ENCODE measurements at places on chromosomes 6 and 20. TPM values are rescaled to one million over a fixed set of nuclear protein-coding genes. Genes with fewer than 3 reads are reported as not detected.

- no peaks in the 10 kb centered on the region for H3K4me1 ChIP-seq
- H3K27me3 ChIP-seq: no peaks in the 10 kb centered on the region
- no peaks in the 10 kb centered on the region for H3K36me3 ChIP-seq
- no peak for DNase-seq
These were observed 107.9 kb upstream of the CARMIL1 start for GRCh38 chr6:25171301-25171700.

GRCh38 chr6:9437836-9438235 lies 977.0 kb downstream of the TFAP2A start:
- no peaks in the 10 kb centered on the region for H3K36me3 ChIP-seq
- H3K27me3 ChIP-seq: no peaks in the 10 kb centered on the region
- H3K4me3 ChIP-seq: no peak overlapping the region
- H3K4me1 ChIP-seq: no peaks in the 10 kb centered on the region

- H3K27me3 ChIP-seq: 0 out of 2 replicates have a peak, but pooled peaks cover 2% of the 10 kb centered on the region
- no peaks in the 10 kb centered on the region for H3K36me3 ChIP-seq
- no peak for DNase-seq
- H3K4me3 ChIP-seq: no peak overlapping the region
- no peak overlapping the region for H3K27ac ChIP-seq
These were observed 302.6 kb downstream of the CDH4 start for GRCh38 chr20:61554617-61555016.

GRCh38 chr20:15342991-15343523 lies 1005.6 kb upstream of the FLRT3 start:
- no peaks in the 10 kb centered on the region for H3K36me3 ChIP-seq
- H3K4me3 ChIP-seq: no peak overlapping the region
- no peak overlapping the region for H3K27ac ChIP-seq
- H3K4me1 ChIP-seq: no peaks in the 10 kb centered on the region

- H3K27ac ChIP-seq: no peak overlapping the region
- no peaks in the 10 kb centered on the region for H3K27me3 ChIP-seq
- no peak for DNase-seq
- no peak overlapping the region for H3K4me3 ChIP-seq
These were observed 92.0 kb upstream of the PRDM1 start for GRCh38 chr6:105994118-105994590.

DNA sequence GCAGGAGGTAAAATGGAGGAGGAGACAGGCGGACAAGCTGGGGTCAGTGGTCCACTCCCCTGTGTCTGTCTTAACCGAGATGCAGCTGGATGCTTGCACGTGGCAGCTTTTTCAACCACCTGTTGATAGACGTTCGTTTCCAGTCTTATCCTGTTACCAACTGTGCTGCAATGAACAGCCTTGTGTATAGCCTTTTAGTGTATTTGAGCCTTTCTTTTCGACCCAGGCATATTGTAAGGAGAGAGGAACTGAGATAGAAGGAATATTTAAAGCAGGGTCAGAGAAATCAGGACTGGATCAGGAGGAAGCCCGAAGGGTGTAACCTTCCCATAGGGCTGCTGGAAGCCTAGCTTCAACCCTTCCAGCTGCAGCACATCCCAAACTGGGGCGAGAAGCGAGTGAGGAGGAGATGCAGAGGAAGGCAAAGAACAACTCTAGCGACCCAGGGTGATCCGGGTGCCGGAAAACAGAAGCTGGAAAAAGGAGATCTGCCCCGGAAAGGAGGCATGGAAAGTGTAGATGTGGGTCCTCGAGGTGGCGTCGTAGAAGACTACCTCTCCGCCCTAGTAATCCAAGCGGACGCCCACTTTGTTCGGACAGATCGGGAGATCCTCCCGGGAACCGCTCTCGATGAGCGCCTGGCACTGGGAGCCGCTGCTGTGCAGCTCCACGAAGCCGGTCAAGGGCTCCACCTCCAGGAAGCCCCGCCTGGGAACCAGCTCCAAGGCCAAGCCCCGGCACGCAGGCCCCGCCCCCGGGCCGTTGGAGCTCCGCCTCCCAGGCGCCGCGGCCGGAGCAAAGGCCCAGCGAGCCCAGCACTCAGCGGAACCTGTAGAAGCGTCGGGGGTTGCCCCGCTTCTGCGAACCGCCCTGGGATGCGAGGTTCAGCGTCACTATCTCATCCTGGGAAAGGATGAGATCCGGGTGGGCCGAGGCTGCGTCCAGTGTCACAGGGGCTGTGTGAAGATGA lies 11.2 kb downstream of the TRIM31 start:
- no peaks in the 10 kb centered on the region for H3K36me3 ChIP-seq
- no peaks in the 10 kb centered on the region for H3K27me3 ChIP-seq
- peaks cover 37% of the 10 kb centered on the region for H3K4me1 ChIP-seq
- H3K27ac ChIP-seq: no peak overlapping the region
- DNase-seq: peak; percentile 82
- peak overlapping the region; percentile 53 for H3K4me3 ChIP-seq

DNA sequence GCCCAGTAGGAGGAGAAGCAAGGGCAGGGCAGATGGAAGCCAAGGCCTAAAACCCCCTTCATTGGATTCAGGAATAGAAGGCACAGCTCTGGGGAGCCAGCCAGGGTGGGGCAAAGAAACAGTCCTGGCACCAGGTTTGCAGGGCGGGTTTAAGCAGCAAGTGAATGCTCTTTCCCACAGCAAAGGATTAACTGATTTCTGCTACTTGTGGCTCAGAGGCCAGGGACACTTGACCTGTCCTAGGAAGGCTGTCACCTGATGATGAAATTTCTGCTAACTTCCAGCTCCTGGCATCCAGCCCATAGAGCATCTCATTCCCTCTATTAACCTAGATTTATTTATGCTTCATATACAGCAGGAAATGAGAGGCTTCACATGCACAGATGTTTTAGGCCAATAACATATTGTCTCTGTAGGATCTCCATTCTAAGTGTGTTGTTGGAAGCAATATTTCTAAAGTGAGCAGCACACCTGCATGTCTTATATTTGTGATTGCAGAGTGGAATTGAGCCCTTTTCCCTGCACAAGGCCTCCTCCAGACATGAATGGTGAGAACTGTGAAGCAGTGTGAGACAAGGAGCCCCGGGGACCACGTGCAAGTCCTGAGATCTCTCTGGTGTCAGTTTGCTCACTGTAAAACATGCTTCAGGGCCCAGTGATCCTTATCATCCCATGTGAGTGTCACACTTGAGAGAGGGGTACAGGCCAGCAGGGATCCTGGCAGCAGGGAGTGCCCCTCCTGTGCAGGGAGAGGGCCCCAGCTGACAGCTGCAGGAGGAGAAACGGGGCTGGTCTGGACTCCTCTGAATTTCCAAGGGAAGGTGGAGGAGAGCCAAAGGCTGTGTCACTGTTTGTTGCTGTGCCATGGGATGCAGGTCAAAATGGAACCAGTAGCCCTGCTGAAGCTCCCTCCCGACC lies 41.1 kb upstream of the CST5 start:
- H3K4me1 ChIP-seq: no peaks in the 10 kb centered on the region
- H3K27me3 ChIP-seq: no peaks in the 10 kb centered on the region
- no peak for DNase-seq
- H3K36me3 ChIP-seq: no peaks in the 10 kb centered on the region

GRCh38 chr20:58818586-58819285 lies 32.0 kb downstream of the GNAS-AS1 start:
- DNase-seq: no peak
- no peak overlapping the region for H3K27ac ChIP-seq
- H3K4me3 ChIP-seq: no peak overlapping the region
- no peaks in the 10 kb centered on the region for H3K36me3 ChIP-seq
- no peaks in the 10 kb centered on the region for H3K27me3 ChIP-seq

- H3K27me3 ChIP-seq: no peaks in the 10 kb centered on the region
- no peaks in the 10 kb centered on the region for H3K36me3 ChIP-seq
- H3K27ac ChIP-seq: no peak overlapping the region
These were observed 73.2 kb upstream of the CNKSR3 start for GRCh38 chr6:154583546-154584188.

- peaks cover 53% of the 10 kb centered on the region for H3K4me1 ChIP-seq
- DNase-seq: no peak
- H3K4me3 ChIP-seq: no peak overlapping the region
- H3K36me3 ChIP-seq: no peaks in the 10 kb centered on the region
These were observed 122.7 kb upstream of the RIPOR2 start for GRCh38 chr6:25058441-25058840.

DNA sequence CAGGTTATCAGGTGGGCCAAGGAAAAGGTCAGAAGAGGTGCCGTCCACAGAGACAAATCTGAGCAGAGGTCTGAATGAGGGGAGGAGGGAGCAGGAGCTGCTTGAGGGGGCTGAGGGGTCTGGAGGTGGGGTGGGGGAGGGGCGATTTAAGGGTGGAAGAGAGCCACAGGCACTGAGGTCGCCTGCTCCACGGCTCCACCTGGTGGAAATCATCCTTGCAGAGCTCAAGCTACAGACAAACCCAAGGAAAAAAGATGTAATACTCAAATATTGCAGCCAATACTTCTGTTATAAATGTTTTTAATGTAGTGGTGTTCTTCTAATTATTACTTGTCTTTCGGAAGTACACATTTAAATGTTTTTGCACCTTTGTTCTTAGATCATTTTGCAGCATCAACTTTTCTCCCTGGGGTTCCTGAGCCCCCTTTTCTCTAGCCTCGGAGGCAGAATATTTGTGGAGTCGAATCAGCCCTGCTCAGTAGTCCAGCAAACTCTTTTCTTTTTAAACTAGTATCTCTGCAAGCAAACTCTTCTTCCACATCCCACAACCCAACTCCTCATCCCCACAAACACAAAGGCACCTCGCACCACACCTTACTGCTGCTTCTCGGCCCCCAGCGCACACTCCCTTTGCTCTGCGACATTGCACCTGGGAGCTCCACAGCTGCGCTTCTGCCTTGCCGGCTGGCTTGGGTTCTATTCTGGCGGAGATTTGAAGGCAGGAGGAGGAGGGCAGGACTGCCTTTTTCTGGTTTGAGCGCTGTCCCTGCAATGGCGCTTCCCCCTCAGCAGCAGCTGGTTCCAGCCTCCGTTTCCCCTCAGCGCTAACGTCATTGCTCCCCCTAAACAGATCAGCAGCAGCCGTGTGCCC lies 51.0 kb upstream of the TFAP2A start:
- H3K4me3 ChIP-seq: no peak overlapping the region

- no peak overlapping the region for H3K4me3 ChIP-seq
- no peak overlapping the region for H3K27ac ChIP-seq
- H3K36me3 ChIP-seq: no peaks in the 10 kb centered on the region
- no peaks in the 10 kb centered on the region for H3K4me1 ChIP-seq
- no peaks in the 10 kb centered on the region for H3K27me3 ChIP-seq
These were observed 93.0 kb downstream of the TCP11 start for GRCh38 chr6:35048031-35048613.

- H3K36me3 ChIP-seq: no peaks in the 10 kb centered on the region
- H3K4me3 ChIP-seq: no peak overlapping the region
- H3K27ac ChIP-seq: no peak overlapping the region
- H3K27me3 ChIP-seq: no peaks in the 10 kb centered on the region
These were observed 10.1 kb downstream of the ANGPT4 start for GRCh38 chr20:906001-906520.

DNA sequence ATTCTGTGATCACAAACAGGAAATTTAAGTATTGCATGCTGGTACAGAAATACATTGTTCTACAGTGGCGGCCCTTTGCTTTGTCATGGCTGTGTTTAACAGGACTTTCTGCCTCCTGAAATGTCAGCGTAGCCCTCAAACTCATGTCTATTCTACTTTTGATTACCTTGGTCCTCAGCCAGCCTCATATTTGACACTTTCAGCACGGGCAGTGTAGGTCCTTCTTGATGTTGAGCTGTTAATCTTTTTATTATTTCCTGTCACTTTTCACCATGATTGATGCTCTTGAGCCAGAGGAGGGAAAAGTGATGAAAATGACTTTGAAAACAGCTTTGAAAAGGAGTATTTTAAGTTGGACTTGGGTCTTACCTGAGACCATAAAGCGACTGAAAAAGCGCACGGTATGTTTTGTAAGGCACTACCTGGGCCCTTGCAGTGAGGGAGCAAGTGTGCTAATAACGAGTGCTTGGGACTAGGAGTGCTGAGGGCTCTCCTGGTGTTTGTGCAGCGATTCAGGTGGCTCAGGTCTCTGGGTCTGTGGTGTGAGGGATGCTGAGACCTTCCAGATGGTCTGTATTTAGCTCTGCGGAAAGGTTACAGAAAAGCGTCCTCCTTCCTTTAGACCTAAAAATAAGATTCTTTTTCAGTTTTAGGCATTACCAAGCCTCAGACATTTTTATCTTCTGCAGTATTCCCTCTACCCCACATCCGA lies 45.2 kb upstream of the RREB1 start:
- H3K27ac ChIP-seq: no peak overlapping the region
- DNase-seq: no peak
- H3K27me3 ChIP-seq: no peaks in the 10 kb centered on the region
- no peaks in the 10 kb centered on the region for H3K36me3 ChIP-seq

GRCh38 chr6:1770435-1770843 lies 160.7 kb downstream of the FOXC1 start:
- no peak overlapping the region for H3K27ac ChIP-seq
- H3K4me1 ChIP-seq: no peaks in the 10 kb centered on the region
- no peak for DNase-seq
- no peaks in the 10 kb centered on the region for H3K36me3 ChIP-seq
- no peak overlapping the region for H3K4me3 ChIP-seq

- DNase-seq: no peak
- peaks cover 41% of the 10 kb centered on the region for H3K4me1 ChIP-seq
- H3K4me3 ChIP-seq: no peak overlapping the region
- no peak overlapping the region for H3K27ac ChIP-seq
- H3K27me3 ChIP-seq: no peaks in the 10 kb centered on the region
These were observed 69.6 kb upstream of the ARMC2 start for GRCh38 chr6:108778421-108779186.

DNA sequence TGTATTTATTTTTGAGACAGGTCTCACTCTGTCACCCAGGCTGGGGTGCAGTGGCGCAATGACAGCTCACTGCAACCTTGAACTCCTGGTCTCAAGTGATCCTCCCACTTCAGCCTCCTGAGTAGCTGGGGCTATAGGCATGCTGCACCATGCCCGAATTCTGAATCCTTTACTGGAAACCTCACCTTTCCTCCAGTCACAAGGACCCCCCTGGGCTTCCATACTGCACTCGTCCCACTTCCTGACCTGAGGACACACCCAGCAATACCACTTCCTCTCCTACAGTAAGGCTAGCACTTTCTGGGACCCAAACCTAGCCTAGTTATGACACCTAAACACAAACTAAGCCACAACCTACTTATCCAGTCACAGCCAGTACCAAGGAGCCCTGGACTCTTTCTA lies 68.2 kb downstream of the FAM217A start:
- H3K27me3 ChIP-seq: no peaks in the 10 kb centered on the region
- no peak overlapping the region for H3K27ac ChIP-seq
- no peak for DNase-seq

GRCh38 chr20:60334911-60335310 lies 376.7 kb downstream of the CDH26 start:
- H3K4me1 ChIP-seq: no peaks in the 10 kb centered on the region
- H3K27me3 ChIP-seq: no peaks in the 10 kb centered on the region
- H3K36me3 ChIP-seq: no peaks in the 10 kb centered on the region
- no peak for DNase-seq
- no peak overlapping the region for H3K4me3 ChIP-seq

Gene HTR1E
- not detected for total RNA-seq

Gene TMEM170B
- 2.4 TPM for total RNA-seq

Gene HMGCLL1
- total RNA-seq: not detected

Gene PLEKHG1
- total RNA-seq: 69.0 TPM

Gene CSNK2B
- 212 TPM for total RNA-seq

Gene PPP1R14C
- 0.32 TPM for total RNA-seq

Gene PROCR
- not detected for total RNA-seq

Gene HSPA1L
- total RNA-seq: 0.72 TPM

Gene PRPH2
- total RNA-seq: not detected

Gene DLK2
- total RNA-seq: 3.1 TPM

Gene FOXF2
- not detected for total RNA-seq

Data from Karpas-422 (cell line).